Naive B cell (primary cell): ENCODE measurements at places on chromosomes 2 and 18.

DNA sequence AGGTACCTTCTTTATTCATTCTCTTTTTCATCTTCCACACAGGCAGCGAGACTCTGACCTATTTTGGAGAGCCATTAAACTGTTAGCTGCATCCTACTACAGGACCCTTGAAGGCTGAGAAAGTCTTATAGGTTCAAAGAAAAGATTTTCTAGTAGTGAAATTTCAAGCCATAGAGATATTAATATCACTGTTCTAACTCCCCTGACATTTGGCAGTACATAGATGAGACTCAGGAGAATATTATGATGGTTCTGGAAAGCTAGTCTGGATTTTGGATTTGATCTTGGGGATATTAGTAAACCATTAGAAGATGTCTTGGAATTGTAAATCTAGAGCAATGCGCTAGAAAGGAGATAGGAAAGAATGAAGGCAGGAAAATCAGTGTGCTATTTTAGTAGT, 1.3 kb upstream of the ITPRID2 start:
- no peak for DNase-seq

GRCh38 chr2:217616936-217617335, 385.9 kb downstream of the TNS1 start:
- no peak for DNase-seq

GRCh38 chr2:154698296-154698720, at the start of gene KCNJ3:
TSS of gene KCNJ3 (plus strand) at chr2:154698695. CDS start at chr2:154698776, 81 bp downstream.
- no peak for DNase-seq

DNA sequence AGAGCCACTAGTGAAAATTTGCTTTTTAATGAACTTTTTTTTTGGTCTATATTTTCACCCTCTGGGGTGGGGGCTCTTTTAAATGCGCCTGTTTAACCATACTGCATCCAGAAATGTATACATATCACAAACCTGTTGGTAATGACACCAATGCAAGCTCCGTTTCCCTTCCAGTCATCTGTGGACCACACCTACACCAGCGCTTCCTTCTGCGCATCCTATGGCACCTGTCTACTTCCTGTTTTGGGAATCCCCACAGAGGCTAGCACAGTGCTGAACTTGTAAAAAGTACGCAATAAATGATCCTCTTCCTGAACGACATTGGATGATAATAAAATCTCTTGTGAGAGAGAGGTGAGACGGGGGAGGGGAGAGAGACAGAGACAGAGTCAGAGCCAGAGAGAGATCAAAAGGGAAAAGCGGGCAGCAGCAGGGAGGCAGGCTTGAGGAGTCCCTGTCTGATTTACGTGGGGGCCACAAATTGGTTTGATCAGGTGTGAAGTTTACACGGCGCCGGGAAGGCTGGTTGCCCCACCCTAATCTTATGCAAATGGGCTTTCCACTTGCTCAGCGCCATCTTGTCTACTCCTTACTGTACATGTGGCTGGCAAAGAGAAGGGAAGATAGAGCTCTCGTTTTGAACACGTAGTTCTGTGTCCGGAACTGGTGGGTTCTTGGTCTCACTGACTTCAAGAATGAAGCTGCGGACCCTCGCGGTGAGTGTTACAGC, 38.1 kb upstream of the SLC38A11 start:
- no peak for DNase-seq

GRCh38 chr2:186887107-186888090, 38.4 kb upstream of the ZSWIM2 start:
- DNase-seq, result no peak

- DNase-seq, result no peak
These were observed 16.2 kb downstream of the MCEE start for GRCh38 chr2:71113843-71114242.

- DNase-seq, result no peak
These were observed 45.0 kb downstream of the EMILIN2 start for GRCh38 chr18:2891526-2892431.

- DNase-seq, result no peak
These were observed 178.6 kb upstream of the ZNF804A start for GRCh38 chr2:184419744-184420143.

GRCh38 chr2:163604941-163605555, 130.8 kb downstream of the FIGN start:
- no peak for DNase-seq

GRCh38 chr2:61670591-61671501, 132.7 kb upstream of the XPO1 start:
- DNase-seq, result no peak

GRCh38 chr18:49446481-49446880, 14.0 kb downstream of the DYM start:
- DNase-seq, result no peak

- no peak for DNase-seq
These were observed 282.8 kb downstream of the NBAS start for GRCh38 chr2:15278296-15278695.

- no peak for DNase-seq
These were observed 162.3 kb upstream of the VRK2 start for GRCh38 chr2:57884281-57884680.

- no peak for DNase-seq
These were observed 3.8 kb upstream of the UXS1 start for GRCh38 chr2:106197878-106198277.

DNA sequence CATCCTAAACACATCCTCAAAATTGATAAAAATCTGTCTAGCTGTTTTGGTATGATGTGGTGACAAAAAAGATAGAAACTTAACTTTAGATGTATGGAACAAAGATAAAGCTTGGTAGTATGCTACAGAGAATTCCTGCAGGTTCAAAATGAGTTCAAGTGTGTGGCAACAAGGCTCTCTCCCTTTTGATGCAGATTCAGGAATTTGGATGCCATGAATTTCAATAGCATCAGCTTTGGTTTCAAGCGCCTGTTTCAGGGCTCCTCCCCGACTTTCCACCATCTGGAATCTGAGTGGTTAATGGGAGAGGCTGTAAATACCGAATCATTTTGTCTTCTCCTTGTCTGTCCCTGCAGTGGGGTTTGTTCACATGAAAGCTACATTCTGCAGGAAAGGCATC, 180.6 kb downstream of the MTX2 start:
- no peak for DNase-seq

GRCh38 chr18:49744376-49745008, 68.8 kb downstream of the ACAA2 start:
- DNase-seq, result no peak

DNA sequence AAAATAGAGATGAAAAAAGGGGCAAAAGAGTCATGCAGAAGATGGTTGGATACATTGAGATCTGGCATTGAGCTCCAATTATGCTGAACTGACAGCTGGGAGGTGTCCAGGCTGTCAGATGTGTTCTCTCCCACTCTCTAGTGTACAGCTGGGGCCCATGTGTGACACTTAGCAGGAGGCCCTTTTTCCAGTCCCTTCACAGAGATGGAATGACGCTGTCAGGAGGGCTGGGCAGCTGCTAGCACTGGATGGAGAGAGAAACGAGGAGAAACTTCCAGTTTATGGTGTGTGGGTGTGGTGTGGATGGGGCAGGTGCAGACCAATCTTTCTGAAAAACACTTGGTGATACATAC, 437.7 kb upstream of the HS6ST1 start:
- no peak for DNase-seq

GRCh38 chr2:188903740-188904139, 70.4 kb upstream of the COL3A1 start:
- DNase-seq, result no peak
